Thymus (tissue), 14 donors: ENCODE measurements at places on chromosomes 5 and 9. TPM values are rescaled to one million over a fixed set of nuclear protein-coding genes. Genes with fewer than 3 reads are reported as not detected.

OMD gene
- 1.3 TPM for polyA plus RNA-seq

SLC25A2 gene
- 0.16 TPM for polyA plus RNA-seq

N4BP3 gene
- polyA plus RNA-seq = 2.3 TPM

ADAMTSL1 gene
- polyA plus RNA-seq = 0.34 TPM

- H3K27me3 ChIP-seq = peaks cover 2% of the 10 kb centered on the region
- DNase-seq = no peak
- peaks cover 19% of the 10 kb centered on the region for H3K4me1 ChIP-seq
- H3K27ac ChIP-seq = no peak overlapping the region
- peaks cover 11% of the 10 kb centered on the region for H3K36me3 ChIP-seq
These were observed 12.5 kb upstream of the CTSL start for GRCh38 chr9:87713278-87713987.

GRCh38 chr5:76704131-76704663 is 11.7 kb upstream of the F2R start:
- no peaks in the 10 kb centered on the region for H3K4me1 ChIP-seq
- no peak overlapping the region for H3K4me3 ChIP-seq
- no peaks in the 10 kb centered on the region for H3K27me3 ChIP-seq
- DNase-seq = no peak
- no peaks in the 10 kb centered on the region for H3K36me3 ChIP-seq
- no peak overlapping the region for H3K27ac ChIP-seq

GRCh38 chr9:137075275-137075775 is 2.0 kb upstream of the UAP1L1 start:
- H3K36me3 ChIP-seq = no peaks in the 10 kb centered on the region
- no peak for DNase-seq
- peaks cover 74% of the 10 kb centered on the region for H3K27me3 ChIP-seq
- H3K4me3 ChIP-seq = no peak overlapping the region

- DNase-seq = no peak
- H3K27me3 ChIP-seq = no peaks in the 10 kb centered on the region
- no peaks in the 10 kb centered on the region for H3K36me3 ChIP-seq
- H3K4me1 ChIP-seq = no peaks in the 10 kb centered on the region
- no peak overlapping the region for H3K4me3 ChIP-seq
- no peak overlapping the region for H3K27ac ChIP-seq
These were observed 27.5 kb downstream of the ZNF618 start for GRCh38 chr9:113903514-113904077.

GRCh38 chr9:137390553-137391410 is 32.2 kb downstream of the EXD3 start:
- no peaks in the 10 kb centered on the region for H3K4me1 ChIP-seq
- H3K36me3 ChIP-seq = no peaks in the 10 kb centered on the region
- H3K27me3 ChIP-seq = no peaks in the 10 kb centered on the region
- H3K4me3 ChIP-seq = no peak overlapping the region

- DNase-seq = peak; percentile 33
- H3K27me3 ChIP-seq = no peaks in the 10 kb centered on the region
- peak overlapping the region; percentile 79 for H3K27ac ChIP-seq
- H3K4me1 ChIP-seq = peaks cover 50% of the 10 kb centered on the region
These were observed 27.0 kb downstream of the SKP1 start for GRCh38 chr5:134149571-134150303.

- no peak overlapping the region for H3K4me3 ChIP-seq
- H3K27ac ChIP-seq = no peak overlapping the region
- H3K27me3 ChIP-seq = no peaks in the 10 kb centered on the region
- no peaks in the 10 kb centered on the region for H3K4me1 ChIP-seq
These were observed 32.0 kb upstream of the TMED7 start for GRCh38 chr5:115657881-115658233.

GRCh38 chr5:149745-150485 is 41.4 kb upstream of the LRRC14B start:
- H3K27me3 ChIP-seq = no peaks in the 10 kb centered on the region
- no peak overlapping the region for H3K4me3 ChIP-seq
- no peak for DNase-seq
- H3K4me1 ChIP-seq = no peaks in the 10 kb centered on the region
- H3K36me3 ChIP-seq = no peaks in the 10 kb centered on the region

GRCh38 chr5:124416627-124417026 is 329.8 kb downstream of the ZNF608 start:
- H3K27ac ChIP-seq = no peak overlapping the region
- H3K36me3 ChIP-seq = no peaks in the 10 kb centered on the region
- no peaks in the 10 kb centered on the region for H3K27me3 ChIP-seq
- H3K4me1 ChIP-seq = no peaks in the 10 kb centered on the region
- H3K4me3 ChIP-seq = no peak overlapping the region

DNA sequence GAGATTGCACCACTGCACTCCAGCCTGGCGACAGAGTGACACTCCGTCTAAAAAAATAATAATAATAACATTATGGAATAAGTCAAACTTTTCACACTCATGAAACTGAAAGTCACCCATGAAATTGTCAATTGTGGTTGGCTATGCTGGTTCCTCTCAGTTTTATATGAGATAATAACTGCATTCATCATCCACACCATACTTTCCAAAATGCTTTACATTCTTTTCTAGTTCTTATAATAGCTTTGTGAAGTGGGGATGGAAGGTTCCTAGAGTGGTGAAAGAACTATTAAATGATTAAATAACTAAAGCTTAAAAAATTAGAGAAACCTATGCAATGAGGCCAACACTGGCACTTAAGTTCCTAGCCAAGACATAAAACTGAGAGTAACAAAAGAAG is 12.6 kb upstream of the ASPN start:
- no peak for DNase-seq
- H3K4me3 ChIP-seq = no peak overlapping the region

DNA sequence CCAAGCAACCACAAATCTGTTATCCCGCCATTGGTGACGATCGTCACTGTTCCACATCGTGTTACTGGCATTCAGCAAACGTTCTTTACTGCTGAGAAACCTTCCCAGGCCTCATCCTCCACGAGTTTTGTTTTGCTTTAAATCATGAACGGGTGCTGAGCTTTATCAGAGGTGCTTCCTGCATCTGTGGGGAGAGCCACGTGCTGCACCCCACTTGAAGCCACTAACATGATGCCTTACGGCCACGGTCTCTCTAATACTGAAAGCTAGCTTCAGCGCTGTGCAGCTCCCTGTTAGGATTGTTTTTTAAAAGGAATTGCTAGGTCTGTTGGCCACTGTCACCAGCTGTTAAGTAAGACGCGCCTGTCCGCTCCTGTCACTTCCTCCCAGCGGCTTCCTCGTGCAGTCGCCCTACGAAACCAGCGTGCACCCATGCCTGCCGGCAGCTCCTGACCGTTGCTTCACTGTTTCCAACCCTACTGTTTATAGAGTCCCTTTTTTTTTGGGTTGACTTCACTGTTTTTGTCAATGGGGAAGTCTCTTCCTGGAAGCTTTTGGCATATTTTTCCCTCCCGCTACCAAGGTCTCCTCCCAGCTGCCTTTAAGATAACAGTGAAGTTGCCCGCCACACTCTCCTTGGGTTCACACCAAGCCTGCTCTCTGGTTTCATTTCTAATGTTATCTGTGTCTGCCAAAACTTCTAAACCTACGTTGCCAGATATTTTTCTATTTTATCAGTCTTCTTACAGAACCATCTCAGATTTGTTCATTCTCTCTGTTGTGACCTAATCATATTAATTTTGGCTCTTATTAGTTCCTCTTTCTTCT is 20.3 kb downstream of the LPCAT1 start:
- H3K36me3 ChIP-seq = no peaks in the 10 kb centered on the region
- H3K27me3 ChIP-seq = no peaks in the 10 kb centered on the region
- H3K4me1 ChIP-seq = peaks cover 11% of the 10 kb centered on the region
- H3K27ac ChIP-seq = peak overlapping the region; percentile 56
- DNase-seq = no peak
- H3K4me3 ChIP-seq = no peak overlapping the region

- no peaks in the 10 kb centered on the region for H3K4me1 ChIP-seq
- H3K27ac ChIP-seq = peak overlapping the region; percentile 18
- no peak overlapping the region for H3K4me3 ChIP-seq
- DNase-seq = no peak
- H3K27me3 ChIP-seq = no peaks in the 10 kb centered on the region
These were observed 85.4 kb downstream of the NTRK2 start for GRCh38 chr9:84754881-84755280.

DNA sequence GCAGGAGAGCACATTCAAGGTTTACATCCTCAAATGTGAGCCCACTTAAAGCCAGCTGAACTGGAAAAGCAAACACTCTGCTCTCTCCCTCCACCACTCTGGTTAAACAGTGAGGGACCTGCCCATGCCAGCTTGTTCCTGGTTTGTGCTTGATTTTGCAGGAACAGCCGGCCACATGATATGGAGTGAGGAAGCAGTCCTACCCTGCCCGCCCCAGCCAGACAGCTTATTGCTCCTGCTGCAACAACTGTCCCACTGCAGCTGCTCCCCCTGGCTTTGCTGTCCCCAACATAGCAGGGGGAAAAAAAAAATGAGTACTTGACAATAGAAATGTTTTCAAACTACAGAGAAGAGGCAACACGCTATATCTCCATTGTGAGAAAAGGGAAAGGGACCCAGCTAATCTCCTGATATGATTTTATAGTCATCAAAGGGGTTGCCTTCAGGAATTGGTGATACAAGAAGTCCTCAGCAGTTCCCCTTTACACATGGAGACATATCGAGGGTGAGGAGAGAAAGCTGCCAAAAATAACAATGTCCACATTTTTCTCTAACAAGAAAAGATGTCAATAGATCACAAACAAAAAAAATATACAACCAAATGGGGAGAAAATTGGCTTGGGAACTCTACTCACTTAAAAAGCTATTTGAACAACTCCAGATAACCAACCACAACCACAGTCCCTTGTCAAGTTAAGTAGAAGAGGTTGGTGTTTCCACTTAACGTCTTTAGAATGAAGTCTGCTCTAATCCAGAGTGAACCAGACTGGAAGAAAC is 4.6 kb downstream of the MYO10 start:
- DNase-seq = no peak
- H3K36me3 ChIP-seq = no peaks in the 10 kb centered on the region
- no peak overlapping the region for H3K4me3 ChIP-seq
- H3K27ac ChIP-seq = no peak overlapping the region

GRCh38 chr5:57681942-57682341 is 199.3 kb upstream of the ACTBL2 start:
- DNase-seq = no peak
- no peak overlapping the region for H3K4me3 ChIP-seq
- H3K36me3 ChIP-seq = no peaks in the 10 kb centered on the region
- no peaks in the 10 kb centered on the region for H3K4me1 ChIP-seq
- no peaks in the 10 kb centered on the region for H3K27me3 ChIP-seq

DNA sequence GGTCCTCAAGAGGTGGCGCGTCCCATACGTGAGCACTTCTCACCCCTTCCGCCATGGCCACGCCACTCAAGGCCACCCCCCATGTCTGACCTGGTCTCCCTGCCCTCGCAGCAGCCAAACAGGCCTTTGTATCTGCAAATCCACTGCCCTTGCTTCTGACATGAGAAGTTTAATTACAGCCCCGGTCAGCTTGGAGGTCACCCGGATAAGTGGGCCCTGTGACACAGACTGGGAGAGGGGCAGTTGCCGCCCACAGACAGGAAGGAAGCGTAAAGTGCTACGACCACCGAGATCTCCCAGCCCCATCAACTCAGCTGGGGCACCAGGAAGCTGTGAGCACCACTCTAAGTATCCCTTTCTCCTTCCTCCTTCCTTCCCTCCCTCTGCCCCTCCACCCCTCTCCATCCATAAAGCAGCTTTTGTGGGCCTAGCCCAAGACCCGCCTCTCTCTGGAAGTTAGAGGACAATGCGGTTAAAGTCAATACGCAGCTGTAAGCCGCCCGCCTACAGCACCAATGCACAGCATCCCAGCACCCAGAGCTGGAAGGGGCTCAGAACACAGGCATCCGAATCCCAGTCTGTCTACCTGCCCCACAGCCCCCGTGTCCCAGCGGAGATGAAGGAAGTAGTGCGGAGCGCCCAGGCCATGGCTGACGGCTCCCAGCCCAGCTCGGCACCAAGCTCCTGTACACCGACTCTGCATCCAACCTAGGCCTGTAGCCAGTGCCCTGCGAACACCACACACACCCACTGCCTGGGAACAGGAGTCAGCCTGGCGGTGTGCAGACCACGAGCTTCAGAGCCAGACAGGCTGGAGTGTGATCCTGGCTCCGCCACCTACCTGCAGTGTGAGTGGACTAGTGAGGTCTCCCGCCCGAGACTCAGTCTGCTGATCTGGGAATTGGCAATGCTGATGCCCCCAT is 44.8 kb upstream of the RNF130 start:
- no peaks in the 10 kb centered on the region for H3K4me1 ChIP-seq
- H3K4me3 ChIP-seq = no peak overlapping the region
- H3K27me3 ChIP-seq = no peaks in the 10 kb centered on the region
- no peak overlapping the region for H3K27ac ChIP-seq
- no peaks in the 10 kb centered on the region for H3K36me3 ChIP-seq

- no peaks in the 10 kb centered on the region for H3K36me3 ChIP-seq
- H3K27me3 ChIP-seq = no peaks in the 10 kb centered on the region
These were observed 26.8 kb upstream of the NUDT12 start for GRCh38 chr5:103589357-103589756.
